Karpas-422 (cell line): ENCODE measurements at places on chromosomes 6 and 20.
A peak's percentile ranks its signal among the peaks of the same experiment; 100 is the strongest.

DNA sequence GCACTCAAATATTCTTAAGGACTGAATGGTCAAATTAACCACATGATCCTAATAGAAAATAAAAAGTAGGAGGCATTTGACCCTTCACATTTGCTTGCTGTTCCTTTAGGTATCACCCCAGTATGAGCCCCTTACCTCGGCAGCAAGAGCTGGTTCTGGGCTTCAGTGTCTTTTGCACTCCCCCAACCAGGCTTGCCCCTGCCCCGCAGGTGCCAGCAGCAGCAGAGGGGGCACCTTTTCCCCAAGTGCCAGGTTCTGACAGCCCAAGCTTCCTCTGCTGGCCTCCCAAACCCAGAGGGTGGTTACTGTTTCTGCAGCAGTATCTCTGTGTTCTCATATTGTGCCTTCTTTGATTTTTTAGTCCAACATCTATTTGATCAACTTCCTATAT is 23.2 kb downstream of the UBE2V1 start:
- peak; percentile 28 for DNase-seq

DNA sequence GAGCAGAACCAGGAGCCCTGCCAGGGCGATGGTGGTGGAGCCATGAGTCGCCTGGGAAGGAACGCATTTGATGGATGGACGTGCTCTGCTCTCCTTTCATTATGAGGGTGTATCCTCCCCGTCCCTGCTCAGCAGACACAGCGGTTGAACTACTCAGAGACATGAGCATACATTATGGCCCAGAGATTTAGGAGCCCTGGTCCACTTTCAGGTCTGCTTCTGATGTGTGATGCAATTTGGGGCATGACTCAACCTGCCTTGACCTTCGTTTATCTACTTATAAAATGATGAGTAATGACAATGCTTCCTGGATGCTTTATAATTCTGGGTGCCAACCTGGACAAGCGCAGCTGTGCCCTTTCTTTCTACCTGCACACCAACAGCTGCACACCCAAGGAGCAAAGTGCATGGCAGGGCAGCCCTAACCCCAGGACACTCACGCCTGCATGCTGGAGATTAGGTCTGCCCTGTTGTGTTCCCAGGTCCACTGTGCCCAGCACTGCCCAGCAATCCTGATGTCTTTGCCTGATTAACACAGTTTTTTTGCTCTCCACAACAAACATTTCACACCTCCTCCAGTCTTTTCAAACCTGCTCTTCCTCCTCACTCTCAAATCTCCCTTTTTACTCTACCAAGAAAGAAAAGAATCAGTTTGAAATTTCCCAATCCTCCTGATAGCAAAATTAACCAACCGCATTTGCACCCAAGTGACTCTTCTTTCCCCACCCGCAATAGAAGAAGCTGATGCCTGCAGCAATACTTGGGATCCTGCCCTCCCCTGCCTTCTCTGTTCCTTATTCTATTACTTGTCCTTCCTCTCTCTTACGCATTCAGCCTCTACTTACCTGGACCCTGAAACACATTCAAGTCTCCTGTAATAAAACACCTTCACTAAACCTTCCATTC is 81.2 kb downstream of the EZR start:
- DNase-seq, result no peak

GRCh38 chr20:17827759-17828559 is 128.2 kb downstream of the BANF2 start:
- no peak for DNase-seq

GRCh38 chr20:41180599-41181333 is 43.4 kb downstream of the PLCG1 start:
- DNase-seq, result no peak

GRCh38 chr6:149867876-149868640 is 3.9 kb upstream of the LRP11 start:
- DNase-seq, result no peak

DNA sequence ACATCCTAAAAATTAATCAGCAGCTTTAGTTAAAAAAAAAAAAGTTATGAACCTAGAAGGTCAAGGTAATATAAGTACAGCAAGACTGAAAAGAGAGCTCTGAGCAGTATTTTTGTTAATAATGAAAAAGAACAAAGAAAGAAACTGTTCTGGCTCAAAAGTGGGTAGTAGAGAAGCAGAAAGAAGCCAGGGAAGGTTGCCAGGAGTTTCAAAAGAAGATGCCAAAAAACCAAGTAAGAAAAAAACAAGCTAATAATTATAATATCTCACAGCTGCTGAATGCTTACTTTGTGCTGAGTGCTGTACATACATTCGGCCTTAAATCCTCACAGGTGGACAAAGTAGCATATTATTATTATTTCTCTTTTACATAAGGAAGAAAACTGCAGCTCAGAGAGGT is 31.9 kb downstream of the NRSN1 start:
- no peak for DNase-seq

- no peak for DNase-seq
Measured at GRCh38 chr20:63610581-63611435, 16.1 kb downstream of the GMEB2 start.

DNA sequence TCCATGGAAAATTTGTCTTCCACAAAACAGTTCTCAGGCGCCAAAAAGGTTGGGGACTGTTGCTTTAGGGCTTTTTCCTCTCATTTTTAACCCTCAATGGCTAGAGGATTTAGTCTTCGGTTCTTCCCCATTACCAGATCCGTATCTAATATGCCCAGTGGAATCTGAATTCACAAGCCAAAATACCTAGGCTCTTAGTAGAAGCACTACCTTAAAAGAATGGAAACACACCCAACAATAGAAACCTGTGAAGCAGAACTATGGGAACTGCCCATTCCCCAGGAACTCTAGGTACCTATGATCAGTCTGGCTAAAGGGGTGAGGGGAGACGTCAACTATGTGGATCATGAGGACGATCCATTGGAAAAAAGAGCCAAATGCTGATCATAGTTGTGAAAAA is 3.1 kb downstream of the TREML4 start:
- no peak for DNase-seq

DNA sequence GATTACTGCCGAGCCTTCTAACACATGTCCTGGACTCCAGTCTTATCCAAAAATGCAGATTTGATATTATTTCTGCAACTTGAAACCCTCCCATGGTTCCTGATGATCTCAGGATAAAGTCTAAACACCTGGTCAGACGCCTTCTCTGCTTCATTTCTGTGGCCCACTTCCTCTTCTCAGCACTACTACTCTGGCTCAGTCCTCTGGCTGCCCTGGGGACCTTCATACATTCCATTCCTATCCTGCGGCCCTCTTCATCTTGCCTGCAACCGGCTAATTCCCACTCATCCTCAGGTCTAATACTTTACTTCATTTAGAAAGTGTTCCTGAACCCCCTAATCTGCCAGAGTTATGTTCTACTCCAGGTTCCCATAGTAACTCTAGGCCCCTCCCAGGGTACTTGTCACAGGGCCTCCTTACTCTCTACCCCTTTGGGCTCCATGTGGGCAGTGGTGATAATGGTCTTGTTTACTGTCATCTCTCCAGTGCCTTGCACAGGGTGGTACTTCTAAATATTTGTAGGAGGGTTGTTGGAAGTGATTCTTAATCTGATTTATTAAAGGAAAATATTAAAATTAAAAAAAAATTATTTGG is 18.9 kb downstream of the MAN1A1 start:
- no peak for DNase-seq

GRCh38 chr6:34671367-34671766 is 25.2 kb downstream of the ILRUN start:
- DNase-seq, result no peak

DNA sequence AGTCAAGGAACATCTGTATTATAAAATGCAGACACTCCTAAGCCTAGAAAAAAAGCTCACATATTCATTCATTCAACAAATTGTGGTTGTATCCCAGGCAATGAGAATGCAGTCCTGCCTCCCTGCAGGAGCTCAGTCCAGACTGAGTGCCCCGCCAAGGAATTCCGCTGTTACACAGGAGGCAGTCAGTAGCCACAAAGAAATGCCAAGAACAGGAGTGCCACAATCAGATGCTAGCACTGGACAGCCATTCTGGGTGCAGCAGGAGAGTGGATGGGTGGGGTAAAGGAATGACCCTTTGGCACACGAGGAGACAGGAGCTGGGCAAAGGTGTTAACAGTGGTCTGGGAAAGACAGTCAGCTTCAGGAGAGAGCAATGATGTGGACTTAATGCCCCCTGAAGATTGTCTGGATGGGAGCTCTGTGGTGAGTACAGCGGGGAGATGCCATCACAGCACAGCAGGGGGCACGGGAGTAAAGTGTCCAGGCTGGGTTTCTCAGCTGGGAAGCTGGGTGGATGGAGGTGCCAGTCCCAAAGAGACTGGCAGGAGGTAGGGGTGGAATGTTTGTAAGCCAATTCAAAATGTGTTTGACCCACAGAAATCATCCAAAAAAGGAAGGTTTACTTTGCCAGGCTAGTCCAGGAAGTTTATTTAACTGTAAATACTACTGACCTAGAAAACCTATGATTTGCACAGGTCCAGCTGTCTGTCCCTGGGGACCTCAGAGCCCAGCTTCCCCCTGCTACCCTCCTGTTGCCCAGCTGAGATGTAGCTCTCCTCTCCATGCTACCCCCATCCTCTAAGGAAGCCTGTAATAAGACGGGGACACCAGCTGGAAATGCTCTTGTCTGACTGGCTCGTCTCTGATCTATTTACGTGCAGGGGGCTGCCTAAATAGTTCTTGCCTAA is 84.1 kb downstream of the SLC23A2 start:
- no peak for DNase-seq

- DNase-seq, result no peak
Measured at GRCh38 chr6:77026341-77026740, 436.9 kb downstream of the HTR1B start.

DNA sequence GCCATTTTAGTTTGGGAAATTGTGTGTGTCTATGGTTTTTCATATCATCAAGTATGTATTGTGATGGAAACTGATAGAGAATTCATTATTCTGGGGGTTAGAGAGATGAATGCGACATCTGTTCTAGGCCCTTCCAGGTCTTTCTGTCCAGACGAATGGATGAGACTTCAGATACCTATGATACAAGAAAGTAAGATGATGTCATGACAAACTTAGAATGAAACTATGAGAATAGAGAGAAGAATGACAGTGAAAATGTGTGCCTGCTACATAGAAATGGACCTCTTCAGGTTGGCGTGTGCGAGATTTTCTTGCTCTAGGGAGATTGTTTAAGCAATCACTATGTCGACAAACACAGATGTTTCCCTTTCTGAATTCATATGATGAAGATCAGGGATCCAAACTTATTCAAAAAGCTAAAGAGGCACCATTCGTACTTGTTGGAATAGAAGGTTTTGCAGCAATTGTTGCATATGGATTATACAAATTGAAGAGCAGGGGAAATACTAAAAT is 76.1 kb downstream of the SCAND1 start:
- DNase-seq, result no peak

DNA sequence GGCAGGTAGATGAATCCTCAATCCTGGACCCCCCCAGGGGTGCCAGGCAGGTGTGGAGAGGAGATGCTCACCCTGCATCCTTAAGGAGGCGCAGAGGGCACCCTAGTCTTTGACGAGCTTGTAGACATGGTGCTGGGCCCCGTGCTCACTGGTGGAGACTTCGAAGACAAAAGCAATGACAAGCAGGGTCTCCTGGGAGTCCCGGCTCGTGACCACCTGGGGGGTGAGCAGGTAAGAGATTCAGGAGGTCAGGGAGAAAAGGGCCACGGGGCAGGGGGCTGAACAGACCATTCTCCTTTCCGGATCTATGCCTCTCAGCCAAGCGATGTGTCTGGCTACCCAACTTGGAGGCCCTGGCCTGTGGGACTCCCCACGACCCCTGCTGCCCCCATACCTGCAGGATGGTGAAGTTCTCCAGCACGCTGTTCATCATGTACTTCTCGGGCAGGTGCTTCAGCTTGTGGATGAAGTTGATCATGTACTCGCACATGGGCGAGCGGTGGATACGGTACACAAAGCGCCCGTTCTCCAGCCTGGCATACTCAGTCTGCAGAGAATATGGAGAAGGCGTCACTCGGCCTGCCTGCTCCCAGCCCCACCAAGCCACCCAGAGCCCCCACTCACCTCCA is 6.9 kb downstream of the RPL10A start:
- DNase-seq, result peak; percentile 77

DNA sequence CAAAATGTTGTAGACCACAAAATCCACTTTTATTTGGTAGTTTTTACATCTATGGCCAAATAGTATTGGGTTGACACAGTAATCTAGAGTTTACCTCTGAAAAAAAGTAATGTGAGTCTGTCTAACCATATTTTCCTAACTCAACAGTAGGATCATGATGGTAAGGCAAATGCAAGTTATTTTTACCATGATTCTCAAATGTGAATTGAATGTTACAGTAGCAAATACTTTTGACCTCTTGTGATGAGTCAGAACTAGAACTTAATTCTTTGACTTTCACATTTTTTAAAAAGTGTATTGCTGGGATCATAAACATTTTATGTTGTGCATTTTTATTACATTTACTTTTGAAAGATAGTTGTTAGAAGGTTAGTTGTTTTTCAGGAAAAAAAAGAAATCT is 22.0 kb downstream of the RNF146 start:
- DNase-seq, result no peak

DNA sequence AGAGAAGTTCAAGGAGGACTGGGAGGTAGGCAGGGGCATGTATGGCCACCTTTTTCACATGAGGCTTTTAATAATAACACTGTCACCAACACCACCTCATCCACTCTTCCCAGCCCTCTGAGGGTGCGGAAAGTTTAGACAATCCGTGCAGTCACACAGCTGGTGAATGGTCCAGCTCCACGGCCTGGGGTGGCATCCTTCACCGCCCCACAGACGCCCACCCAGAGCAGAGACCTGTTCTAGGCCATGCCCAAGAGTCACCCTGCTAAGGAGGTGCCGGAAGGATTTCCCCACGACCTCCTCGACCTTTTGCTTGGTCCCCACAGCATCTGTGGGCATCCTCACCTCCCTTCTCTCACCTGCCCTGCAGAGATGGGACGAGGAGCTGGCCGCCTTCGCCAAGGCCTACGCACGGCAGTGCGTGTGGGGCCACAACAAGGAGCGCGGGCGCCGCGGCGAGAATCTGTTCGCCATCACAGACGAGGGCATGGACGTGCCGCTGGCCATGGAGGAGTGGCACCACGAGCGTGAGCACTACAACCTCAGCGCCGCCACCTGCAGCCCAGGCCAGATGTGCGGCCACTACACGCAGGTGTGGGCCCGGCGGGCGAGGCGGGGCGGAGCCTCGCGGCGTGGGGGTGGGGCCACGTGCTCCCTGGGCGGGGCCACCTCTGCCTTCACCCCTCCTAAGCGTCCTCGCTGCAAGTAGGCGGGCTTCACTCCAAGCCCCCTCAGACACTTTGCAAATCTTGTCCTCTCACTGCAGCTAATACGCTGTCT is 4.4 kb downstream of the PI16 start:
- no peak for DNase-seq

DNA sequence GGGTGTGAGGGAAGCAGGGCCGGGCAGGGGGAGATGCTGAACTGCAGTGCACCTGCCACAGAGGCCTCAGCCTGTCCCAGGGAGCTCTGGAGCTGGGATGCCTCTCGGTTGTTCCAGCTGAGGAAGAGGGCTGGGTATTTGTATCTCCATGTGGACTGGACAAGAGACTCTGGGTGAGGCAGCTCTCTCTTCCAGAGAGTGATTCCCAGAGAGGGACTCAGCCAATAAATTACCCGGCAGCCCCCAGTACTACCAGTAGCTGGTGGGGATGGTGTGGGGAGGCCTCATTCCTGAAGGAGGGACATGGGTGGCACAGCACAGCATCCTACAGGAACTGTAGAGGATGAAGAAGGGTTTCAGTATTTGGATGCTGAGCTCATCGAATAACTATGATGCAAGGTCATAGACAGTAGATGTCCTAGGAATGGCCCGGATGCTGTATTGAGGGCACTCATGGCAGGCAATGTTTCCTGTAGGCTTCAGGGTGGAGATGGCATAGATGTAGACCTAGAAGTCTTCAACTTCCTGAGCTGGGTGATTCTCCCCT is 1.4 kb downstream of the FGD2 start:
- DNase-seq, result no peak
